ENCODE measurements at places on chromosomes 2 and 18.

- DNase-seq = no peak
Measured at GRCh38 chr2:214328941-214329340, 81.9 kb upstream of the VWC2L start.

- no peak for DNase-seq
Measured at GRCh38 chr2:3641181-3641580, 16.8 kb upstream of the ALLC start.

DNA sequence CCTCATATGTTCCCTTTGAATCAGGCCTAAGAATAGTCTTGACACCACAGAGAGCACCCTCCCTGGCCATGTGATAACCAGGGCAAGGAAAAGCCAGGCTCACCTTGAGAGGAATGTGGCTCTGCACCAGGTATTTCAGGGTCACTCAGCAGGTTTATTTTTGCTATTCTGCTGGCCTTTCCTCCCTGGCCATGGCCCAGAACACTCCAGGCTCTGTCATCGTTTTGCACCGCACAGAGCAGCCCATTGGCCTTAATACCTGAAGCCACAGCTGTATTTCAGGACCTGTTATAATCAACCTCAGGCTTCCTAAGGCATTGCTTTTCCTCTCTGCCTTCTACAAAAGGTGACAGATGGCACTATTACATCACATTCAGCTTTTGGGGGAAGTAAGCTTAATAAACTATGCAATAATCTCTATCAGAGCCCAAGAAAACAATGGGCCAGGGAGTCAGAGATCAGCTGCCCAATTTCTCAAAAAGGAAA, 668.3 kb downstream of the IRS1 start:
- DNase-seq = no peak

DNA sequence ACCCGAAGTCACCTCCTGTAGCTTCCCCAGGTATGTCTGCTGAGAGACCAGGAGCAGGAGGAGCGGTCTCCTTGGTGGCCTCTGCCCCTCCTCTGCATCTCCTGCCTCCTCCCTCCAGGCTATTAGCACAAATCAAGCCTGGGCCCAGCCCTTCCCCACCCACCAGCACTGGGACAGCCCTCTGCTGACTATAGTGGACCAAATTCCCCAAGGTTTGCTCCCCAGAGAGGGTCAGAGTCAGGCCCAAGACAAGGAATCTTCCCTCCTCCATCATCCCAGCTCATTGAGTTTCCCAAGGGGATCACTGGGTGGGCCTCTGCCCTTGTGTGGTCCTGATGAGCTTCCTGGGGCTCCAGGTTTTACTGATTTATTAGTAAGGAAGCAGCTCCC, 62.1 kb downstream of the EMILIN2 start:
- DNase-seq = no peak

- no peak for DNase-seq
Measured at GRCh38 chr2:105449076-105449475, 50.2 kb upstream of the FHL2 start.

DNA sequence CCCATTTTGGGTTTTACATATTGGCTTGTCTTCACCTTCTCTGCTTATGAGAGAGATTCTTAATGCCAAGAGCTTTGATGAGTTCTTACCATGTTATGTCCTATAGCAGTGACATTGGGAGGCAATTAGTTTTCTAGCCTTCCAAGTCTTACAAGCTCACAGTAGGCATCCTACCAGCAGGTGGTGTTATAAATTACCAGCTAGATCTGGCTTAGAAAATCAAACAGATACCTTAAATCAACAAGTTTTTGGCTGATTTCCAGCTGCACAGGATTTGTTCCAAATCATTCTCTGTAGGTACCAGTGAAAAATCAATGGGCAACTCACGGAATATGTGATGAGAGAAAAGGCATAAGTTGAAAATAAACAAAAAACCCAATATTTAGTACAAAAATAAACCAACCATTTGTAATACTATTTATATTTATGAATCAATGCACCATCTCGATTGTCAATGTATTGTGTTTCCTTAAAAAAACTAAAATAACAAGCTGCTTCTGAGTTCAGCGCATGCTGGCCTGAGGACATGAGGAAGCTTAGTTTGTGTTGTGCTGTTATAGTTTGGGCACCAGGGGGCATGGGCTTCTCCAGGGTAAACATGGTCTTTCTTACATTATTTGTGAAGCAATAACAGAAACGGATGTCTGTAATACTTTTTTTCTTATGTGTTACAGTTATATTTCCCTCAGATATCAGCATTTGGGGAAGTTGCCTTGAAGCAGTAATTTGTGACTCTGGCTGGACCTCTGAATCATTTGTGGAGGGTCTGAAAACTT, 34.1 kb upstream of the NXPH2 start:
- DNase-seq = no peak

GRCh38 chr2:25257032-25257552, 84.6 kb downstream of the DNMT3A start:
- no peak for DNase-seq

DNA sequence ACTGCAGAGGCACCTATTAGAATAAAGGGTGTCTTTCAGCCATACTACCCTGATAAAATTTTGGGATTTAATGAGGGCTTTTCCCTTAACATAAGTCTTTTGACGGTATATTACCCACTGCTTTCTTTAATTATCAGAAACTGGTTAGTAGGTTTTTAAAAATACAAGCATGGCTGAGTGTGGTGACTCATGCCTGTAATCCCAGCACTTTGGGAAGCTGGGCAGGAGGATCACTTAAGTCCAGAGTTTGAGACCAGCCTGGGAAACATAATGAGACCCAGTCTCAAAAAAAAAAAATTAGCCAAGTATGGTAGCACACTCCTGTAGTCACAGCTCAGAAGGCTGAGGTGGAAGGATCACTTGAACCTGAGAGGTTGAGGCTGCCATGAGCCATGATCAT, 16.1 kb downstream of the CPSF3 start:
- DNase-seq = no peak

GRCh38 chr2:54176577-54176976, 61.2 kb downstream of the ACYP2 start:
- DNase-seq = peak; percentile 4

DNA sequence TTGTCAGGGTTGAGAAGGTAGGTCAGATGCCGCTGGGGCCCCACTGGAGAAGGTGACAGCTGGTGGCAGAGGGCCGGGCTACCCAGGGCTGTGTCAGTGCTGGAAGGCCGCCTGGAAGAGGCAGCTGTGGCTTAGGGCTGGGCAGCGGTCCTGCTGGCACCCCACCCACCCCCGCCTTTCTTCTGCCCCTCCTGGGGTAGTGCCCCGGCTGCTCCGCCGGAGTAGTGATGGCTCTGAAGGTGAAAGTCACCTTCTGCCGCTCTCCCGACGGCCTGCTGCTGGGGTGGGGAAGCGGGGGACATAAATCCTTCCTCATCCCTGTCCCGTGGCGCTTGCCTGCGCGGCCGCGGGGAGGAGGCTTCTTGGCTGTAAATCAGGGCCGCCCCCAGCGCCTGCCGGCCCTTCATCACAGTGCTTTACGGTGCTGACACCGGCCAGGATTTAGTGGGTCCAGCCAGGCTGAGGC, 332.2 kb downstream of the DYSF start:
- DNase-seq = no peak

- DNase-seq = no peak
Measured at GRCh38 chr2:96233880-96234316, 25.3 kb upstream of the STARD7 start.

DNA sequence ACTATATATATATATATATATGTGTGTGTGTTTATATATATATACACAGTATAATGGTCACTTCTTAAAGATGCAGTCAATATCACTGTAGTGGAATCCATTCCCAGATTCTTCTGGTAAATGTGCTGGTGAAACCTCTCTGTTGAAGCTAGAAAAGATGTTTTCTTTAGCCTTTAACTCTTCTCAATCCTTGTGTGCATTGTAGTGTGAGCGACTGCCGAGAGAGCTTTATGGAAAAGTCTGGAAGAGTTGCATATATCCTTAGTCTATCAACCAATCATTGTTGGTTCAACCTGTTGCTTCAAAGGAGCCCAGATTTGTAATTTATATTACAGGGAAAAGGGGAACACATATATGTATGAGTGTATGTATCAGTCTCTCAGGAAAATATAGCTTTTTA, 27.7 kb downstream of the SLC66A3 start:
- no peak for DNase-seq

- DNase-seq = no peak
Measured at GRCh38 chr18:58785171-58785805, 79.4 kb upstream of the ZNF532 start.

- no peak for DNase-seq
Measured at GRCh38 chr2:202306034-202306433, 40.5 kb downstream of the NOP58 start.

DNA sequence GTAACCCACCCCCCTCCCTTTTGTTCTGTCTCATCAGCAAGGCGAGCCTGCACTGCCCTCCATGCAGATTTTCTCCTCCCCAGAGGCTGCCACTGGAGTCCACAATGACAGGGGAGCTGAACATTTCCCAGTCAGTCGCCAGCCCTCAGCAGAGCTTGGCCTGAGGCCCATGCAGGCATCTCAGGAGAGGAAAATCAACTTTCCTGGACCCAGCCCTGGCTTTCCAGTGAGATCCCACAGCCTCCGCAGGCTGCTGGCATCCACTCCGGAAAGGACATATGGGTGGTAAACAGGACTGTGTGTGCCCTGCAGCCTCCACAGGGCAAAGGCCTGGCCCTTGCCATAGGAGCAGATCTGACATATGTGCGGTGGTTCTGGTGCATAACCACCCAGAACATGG, 253.8 kb downstream of the TNS1 start:
- no peak for DNase-seq

- no peak for DNase-seq
Measured at GRCh38 chr2:225616372-225616771, 216.9 kb downstream of the NYAP2 start.

DNA sequence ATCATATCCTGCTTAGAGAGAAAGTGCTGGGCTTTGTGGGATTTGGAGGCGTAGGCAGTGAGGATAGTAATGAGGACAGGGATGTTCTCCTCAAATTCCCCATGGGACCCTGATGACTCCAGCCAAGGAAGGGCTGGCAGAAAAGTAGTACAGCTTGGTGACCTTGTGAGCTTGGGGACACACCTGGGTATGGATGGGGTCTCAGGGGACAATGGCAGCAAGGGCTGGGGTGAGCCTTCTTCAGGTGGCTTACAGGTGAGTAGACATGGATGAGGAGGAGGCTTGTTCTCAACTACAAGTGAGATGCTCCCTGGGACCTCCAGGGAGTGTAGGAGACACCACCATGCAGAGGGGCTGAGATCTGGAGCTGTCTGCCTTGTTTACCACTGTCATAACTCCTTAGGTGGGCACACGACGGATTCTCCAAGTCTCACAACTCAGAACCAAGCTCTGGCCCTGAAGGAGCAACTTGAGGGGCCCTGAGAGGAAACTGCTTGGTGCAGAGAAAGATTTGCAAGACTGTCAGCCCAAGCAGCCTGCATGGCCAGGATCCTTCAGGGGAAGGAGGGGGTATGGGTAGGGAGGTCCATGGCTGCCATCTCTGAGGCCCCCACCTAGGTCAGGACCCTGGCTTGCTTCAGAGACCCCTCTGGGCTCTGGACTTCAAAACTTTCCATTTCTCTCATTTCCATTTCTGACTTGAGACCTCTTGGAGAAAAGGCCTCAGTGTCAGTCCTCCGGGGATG, 262.8 kb downstream of the DYSF start:
- no peak for DNase-seq

- no peak for DNase-seq
Measured at GRCh38 chr2:207876842-207877535, 107.3 kb upstream of the FZD5 start.

GRCh38 chr2:1907849-1908533, 163.7 kb upstream of the PXDN start:
- DNase-seq = no peak

GRCh38 chr2:231800493-231801091, 14.3 kb downstream of the COPS7B start:
- DNase-seq = peak; percentile 64

DNA sequence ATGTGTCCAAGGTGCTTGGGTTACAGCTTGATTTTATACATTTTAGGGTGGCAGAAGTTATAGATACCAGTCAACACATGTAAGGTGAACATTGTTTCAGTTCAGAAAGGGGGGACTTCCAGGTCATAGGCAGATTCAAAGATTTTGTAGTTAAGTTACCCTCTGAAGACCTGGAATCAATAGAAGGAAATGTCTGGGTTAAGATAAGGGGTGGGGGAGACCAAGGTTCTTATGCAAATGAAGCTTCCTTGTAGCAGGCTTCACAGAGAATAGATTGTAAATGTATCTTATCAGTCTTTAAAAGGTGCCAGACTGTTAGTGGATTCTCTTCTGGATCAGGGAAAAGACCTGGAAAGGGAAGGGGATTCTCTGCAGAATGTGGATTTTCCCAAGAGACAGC, 42.4 kb downstream of the BMPR2 start:
- DNase-seq = no peak

DNA sequence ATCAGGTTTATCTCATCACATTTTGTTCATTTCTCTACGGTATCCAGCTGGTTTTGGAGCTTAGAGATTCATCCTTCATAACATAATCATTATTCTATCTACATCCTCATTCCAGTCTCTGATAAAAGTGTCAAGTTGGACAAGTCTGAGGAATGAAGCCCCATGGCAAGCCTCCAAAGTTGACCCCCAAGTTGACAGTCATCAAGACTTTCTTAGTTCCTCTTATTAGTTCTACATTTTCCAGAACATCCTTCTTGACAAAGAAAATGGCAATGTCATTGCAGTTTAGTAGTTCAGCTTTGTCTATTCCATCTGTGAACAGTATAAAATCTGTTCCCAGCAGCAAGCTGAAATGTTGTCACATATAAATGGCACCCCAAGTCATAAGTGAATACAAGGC, 4.5 kb upstream of the TMSB10 start:
- DNase-seq = no peak

DNA sequence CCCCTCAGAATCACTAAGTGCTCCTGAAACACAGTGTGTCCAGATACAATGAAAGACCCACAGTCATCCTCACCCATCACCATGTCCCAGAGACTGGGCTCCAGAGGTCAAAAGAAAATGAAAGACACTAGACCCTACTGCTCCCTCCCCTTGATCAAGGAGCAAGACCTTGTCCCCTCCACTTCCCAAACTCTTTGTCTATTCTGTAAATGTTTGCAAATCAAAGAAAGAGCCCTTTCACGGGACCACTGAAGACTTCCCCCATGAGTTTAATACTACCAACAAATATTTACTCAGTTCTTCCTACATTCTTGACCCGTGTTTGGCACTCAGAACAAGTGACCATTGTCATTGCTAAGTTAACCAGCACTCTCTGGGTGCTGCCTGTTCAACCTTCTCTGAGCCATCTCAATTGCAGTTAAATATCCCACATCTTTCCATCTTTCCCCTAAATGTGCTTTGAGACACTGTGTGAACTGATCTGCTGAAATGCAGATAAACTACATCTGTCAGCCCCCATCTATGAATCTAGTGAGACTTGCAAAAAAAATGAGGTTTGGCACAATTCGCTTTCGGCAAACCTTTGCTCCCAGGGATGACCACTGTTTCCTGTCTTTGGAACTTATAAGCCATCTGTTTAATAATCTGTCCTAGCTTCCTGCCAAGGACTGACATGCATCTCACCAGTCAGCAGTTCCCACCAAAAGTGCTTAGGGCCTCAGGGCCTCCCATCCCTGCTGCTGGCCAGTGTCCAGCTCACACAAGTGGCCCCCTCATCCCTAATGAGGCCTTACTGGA, 170.3 kb downstream of the GFPT1 start:
- no peak for DNase-seq

- DNase-seq = no peak
Measured at GRCh38 chr2:12636837-12637581, 79.7 kb upstream of the TRIB2 start.

Measured in stimulated activated naive CD8-positive, alpha-beta T cell treated with anti-CD3 and anti-CD28 coated beads, Interleukin-15, Interleukin-2, amounts not matched to agents 100 U/mL and 50 U/mL, for 24 hours (primary cell).